ENCODE measurements at places on chromosomes 1 and 21.

GRCh38 chr1:62045574-62045973, 149.1 kb upstream of the L1TD1 start:
- DNase-seq = no peak

- no peak for DNase-seq
These were observed 2.6 kb upstream of the FCRLB start for GRCh38 chr1:161718559-161719324.

- DNase-seq = no peak
These were observed 167.5 kb downstream of the ATG4C start for GRCh38 chr1:62951428-62951827.

- DNase-seq = no peak
These were observed 54.5 kb downstream of the PCNX2 start for GRCh38 chr1:233240829-233241682.

DNA sequence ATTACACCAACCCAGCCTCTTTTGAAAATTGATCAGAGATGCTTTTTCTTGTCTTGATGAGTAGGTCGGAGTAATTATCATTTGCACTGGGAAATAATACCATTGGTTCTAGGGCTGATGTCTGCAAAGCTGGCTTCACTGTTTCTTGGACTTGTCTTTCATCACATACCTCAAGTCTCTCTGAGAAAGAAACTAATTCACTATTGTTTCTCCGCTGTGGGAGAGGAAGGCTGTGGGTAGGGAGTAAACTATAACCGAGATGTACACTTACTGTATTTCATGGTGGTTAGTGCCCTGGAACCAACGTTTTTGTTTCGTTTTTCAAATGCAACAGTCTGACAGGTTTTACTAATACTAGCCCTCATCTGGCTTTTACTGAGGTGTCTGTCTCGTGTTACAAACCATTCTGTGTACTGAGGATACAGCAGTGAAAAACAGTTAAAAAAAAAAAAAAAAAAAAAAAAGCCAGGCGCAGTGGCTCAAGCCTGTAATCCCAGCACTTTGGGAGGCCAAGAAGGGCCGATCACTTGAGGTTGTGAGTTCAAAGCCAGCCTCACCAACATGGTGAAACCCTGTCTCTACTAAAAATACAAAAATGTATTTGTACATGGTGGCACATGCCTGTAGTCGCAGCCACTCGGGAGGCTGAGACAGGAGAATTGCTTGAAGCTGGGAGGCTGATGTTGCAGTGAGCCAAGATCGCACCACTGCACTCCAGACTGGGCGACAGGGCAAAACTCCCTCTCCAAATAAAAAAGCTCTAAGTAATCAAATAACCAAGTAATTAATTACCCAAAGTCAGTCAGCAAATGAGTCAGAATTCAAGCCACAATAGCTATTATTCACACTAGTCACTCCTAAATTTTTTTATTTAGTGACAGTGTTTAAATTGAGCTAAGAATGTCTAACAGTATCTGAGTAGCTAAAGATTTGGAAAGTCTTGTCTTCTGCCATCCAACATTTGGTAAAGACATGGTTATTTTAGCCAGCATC, 23.3 kb downstream of the TOMM20 start:
- no peak for DNase-seq

GRCh38 chr1:170321113-170321512, 175.4 kb downstream of the NTMT2 start:
- no peak for DNase-seq

GRCh38 chr1:30654188-30654587, 69.2 kb downstream of the MATN1 start:
- DNase-seq = no peak

DNA sequence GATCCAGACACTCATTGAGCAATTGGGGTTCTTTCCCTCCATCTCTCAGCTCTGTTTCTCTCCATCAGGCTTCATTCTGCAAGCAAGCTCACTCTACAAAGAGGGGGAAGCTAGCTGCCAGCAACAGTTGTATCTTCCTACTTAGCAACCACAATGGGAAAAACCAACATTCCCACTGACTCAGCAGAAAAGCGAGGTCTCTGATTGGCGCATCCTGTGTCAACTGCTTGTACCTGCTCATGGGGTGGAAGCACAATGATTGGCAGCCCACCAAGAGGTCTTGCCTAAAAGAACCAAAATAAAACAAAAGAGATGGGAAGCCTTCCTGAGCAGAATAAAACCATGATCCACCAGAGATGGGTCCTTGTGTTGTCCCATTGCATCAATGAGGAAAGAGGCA, 4.0 kb upstream of the CDA start:
- DNase-seq = no peak

DNA sequence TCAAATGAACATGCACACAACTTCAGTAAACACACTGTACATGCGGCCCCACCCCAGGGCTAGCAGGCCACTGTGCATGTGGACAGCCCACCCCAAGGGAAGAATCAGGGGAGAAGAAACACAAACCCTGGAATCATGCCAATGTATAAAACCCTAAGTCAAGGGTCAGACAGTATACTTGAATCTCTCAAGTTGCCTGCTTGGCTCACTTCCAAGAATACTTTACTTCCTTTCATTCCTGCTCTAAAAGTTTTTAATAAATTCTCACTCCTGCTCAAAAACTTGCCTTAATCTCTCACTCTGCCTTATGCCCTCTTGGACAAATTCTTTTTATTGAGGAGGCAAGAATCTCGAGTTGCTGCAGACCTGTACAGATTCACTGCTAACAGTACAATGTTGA, 231.2 kb upstream of the CACYBP start:
- DNase-seq = no peak

DNA sequence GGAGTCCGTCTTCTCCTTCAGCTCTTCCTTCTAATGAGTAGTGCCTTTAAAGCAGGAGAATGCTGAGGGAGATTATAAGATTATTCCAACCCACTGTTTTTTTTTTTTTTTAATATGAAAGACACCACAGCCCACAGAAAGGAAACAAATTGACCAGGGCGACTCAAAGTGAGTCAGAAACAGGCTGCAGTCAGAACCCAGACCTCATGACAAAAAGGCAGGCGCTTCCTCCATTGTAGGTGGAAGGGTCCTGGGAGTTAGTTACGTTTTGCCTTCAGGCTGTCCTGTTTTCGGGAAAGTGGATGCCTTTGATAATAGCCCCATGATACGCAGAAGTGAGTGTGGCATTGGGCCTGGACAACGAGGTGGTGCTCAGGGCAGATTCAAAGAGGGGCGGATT, 21.0 kb downstream of the PLXNA2 start:
- no peak for DNase-seq

- DNase-seq = peak; percentile 24
These were observed 884 bp downstream of the PHACTR4 start for GRCh38 chr1:28370239-28371009.

GRCh38 chr1:232547938-232548484, 81.9 kb downstream of the SIPA1L2 start:
- DNase-seq = no peak

- DNase-seq = no peak
These were observed 492.0 kb upstream of the VAMP3 start for GRCh38 chr1:7278827-7279765.

DNA sequence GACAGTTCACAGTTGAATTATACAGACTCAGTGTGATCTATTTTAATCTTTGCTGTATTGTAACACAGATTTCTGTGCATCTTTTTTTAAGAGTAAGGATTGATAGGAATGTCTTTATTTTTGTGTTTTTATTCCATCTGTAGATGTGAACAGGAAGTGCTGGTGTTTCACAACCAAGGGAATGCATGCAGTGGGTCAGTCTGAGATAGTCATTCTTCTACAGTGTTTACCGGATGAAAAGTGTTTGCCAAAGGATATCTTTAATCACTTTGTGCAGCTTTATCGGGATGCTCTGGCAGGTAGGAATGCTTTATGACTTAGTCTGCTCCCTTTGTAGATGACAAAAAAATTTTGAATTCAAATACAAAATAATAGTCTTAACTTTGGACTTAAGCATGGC, 84.5 kb downstream of the CC2D1B start:
- DNase-seq = no peak

- no peak for DNase-seq
These were observed 22.9 kb downstream of the LRIG2 start for GRCh38 chr1:113095790-113096455.

DNA sequence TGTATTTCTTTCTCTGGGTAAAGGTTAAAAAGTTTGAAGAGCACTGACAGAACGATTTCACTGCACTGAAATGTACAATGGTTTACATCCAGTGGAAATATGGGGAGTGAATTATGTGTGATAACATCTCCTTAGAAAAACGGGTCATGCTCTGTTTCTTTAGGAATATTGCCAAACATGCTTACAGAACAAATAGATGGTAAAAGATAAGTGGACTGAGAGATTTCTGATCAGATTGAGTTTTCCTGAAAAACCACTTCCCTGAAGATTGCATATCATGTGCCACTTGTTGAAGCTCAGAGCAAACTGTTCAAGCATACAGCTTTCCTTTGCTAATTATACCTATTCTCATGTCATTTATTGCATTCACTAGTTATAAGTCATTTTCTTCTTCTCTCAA, 29.9 kb upstream of the DISP1 start:
- DNase-seq = no peak

DNA sequence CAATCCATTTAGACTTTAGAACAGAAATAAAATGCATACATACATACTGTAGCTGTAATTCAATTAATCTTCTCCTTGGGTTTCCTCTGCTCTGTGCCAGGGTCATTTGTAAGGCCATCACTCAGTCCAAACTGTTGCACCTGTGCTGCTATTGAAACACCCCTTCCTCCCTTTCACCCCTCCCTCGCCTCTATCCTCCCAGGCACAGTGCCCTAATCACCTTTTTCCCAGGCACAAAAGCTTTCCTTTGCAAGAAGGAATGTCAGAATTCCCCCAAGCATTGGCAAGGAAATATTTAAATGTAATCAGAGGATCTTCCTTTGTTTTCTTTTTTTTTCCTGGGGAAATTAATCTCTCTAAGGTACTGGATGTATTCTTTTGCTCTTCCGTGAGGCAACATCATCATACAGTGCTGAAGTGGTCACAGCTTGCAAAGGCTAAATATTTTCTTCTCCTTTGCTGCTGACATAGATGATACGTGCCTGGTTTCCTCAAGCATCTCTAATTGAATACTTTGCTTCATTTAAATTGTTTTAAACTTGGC, 339.3 kb upstream of the NR5A2 start:
- no peak for DNase-seq
